ENCODE measurements at places on chromosomes 11 and 22. TPM values are rescaled to one million over a fixed set of nuclear protein-coding genes. Genes with fewer than 3 reads are reported as not detected.

DNA sequence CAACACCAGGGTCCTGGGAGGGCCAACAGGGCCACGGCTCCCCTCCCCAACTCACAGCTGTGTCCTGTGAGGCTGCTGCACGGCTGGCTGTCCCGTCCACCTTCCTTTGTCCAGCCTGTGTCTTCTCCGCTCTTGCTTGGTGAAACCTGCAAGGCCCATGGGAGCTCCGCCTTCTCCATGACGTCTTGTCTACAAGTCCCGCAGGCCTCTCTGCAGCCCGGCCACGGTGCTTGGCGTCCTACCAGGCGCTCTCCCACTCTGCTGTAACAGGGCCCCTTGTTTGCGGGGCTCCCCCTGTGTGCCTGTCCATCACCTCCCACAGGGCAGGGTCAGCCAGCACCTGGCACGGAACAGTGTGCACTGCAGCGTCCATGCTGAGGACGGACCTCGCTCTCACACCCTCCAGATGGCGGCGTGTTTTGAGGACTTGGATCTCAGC lies 866.8 kb downstream of the TBC1D22A start:
- DNase-seq = no peak

The OR8G1 gene
- total RNA-seq = not detected

DNA sequence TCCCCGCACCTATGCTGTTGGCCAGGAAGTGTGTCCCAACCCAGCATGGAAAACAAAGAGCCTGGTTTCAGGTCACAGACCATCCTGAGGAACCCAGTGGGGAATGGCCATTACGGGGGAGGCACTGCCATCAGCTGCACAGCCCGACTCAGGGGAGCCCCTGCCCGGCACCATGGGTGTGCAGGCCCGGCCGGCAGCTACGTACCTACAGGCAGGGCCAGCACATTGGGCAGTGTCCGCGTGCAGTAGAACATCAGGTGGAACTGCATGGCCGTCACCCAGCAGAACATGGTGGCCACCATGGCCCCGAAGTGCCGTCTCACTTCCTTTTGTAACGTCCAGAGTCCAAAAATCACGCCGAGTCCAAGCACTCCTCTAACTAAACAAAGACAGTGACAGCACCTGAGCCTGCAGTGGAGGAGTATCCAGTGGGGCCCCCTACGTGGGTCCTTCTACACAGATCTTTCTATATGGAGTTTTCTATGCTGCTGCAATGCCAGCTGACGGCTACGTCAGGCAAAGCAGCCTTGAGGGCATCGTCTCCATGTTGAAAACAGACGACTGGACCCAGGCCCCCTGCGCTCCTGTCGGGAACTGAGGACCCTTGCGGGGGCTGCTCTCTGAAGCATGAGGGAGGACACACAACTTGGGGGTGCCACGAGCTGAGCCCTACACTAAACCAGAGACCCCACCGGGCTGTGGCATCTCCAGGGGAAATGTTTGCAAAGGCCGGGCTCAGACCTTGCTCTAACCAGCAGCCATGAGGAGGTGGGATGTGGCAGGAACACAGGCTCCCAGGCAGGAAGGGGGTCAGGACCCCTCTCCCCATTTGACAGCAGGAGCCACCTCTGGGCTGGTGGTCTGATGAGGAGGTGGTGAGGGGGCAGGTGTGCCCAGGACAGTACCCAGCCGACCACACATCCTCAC lies 7.7 kb downstream of the ALG12 start:
- no peak for DNase-seq

The BDNF gene
- 11.9 TPM for total RNA-seq

DNA sequence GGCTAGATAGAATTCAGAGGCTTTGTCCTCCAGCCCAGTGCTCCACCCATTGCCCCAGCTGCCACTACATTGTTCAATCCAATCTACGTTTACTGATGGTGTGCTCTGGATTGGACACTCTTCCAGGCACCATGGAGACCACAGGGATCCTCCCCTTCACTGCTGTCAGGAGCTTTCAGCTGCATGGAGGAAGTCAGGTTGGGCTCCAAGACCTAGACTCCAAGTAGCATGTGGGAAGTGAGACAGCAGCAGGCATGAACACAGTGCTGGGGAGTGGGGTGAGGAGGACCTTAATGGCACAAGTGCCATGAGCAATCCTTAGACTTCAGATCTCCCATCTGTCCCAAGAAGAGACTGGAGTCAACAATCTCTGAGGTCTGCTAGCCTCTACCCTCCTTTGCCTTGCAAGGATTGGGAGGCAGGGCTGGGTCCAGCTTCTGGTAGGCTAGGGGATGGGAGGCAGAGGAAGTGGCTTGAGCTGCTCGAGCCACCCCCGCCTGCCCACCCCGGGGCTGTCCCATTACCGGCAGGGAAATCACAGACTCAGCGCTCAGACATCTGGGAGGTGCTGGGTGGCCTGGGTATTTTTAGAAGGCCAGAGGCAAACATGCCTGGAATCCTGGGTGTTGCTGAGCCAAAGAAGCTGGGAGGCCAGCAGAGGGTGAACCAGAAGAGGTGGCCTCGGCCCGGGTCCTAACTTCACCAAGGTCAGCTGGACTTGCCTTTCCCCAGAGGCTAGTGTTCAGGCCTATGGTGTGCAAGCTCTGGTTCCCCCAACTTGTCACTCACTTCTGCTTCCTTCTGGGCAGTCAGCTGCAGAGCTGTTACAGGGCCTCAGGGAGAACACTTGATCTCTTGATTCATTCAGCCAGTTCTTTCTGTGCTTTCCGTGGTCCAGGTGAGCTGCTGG lies 15.2 kb upstream of the FCHSD2 start:
- DNase-seq = peak; percentile 36

The GPR83 gene
- not detected for total RNA-seq

The SAA1 gene
- 0.69 TPM for total RNA-seq

DNA sequence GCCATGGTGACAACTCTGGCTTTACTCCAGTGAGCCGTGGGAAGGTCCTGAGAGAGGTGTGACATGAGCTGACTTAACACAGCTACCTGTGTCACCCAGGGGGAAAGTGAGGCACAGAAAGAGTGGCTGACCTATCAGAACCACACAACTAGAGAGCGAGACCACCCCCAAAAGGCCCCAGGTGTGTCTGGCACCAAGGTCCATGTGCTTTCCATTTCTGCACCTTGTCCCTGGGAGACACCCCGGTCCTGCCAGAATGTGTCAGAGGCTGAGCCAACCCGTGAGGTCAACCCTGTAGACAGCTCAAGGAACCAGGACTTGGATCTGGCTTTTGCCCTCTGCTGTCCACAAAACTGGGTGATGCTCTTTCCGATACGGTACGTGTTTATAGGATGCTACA lies 9.8 kb downstream of the MAFF start:
- no peak for DNase-seq

- no peak for DNase-seq
Observed at GRCh38 chr11:75591371-75591770, 29.3 kb downstream of the SERPINH1 start.

The GUCY1A2 gene
- total RNA-seq = 0.27 TPM

- DNase-seq = no peak
Observed at GRCh38 chr22:36940676-36941075, 27.2 kb downstream of the CSF2RB start.

DNA sequence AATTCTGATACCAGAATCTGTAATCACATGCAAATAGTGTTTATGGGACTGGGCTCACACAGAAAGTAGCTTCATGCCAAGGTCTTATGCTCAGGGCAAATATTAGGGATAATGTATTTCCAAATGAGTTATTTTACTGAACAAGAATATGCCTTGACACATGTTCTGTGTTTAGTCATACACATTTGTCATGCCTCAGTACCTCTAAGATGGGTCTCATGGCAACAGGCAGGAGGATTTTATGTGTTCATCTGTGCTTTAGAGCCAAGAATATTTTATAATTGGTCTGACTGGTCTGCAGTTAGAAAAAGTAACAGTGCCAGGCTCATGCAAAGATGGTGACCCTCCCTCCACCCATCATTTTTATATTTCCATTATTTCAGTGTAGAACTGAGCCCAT lies 49.1 kb downstream of the JAM3 start:
- DNase-seq = no peak

DNA sequence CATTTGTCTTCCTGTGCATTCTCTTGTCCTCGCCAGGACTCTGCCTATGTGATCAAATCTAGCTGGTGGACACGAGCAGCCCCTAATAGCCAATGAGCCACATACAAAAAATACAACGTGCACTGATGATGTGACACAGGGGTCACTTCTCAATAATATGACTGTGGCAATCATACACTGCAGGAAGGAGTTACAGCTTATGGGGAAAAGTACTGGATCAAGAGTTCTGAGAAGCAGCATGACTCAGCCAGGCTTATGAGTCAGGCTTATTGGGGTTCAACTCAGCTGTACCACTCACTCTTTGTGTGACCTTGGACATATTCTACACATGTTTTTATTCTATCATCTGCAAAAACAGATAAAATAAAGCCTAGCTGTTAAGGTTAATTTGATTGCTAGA lies 889.4 kb upstream of the TENM4 start:
- DNase-seq = peak; percentile 76

The MYRF gene
- total RNA-seq = 2.9 TPM

DNA sequence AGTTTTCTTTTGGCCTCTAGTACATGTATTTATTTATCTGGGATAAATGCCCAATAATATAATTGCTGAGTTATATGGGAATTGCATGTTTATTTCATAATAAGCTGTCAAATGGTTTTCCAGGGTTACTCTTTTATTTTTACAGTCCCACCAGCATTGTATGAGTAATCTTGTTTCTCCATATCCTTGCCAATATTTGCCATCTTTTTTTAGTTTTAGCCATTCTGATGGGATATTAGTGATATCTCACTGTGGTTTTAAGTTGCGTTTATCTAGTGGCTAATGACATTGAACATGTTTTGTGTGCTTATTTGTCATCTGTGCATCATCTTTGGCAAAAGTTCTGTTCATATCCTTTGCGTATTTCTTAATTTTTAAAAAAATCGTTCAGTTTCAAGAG lies 372.8 kb upstream of the CCDC179 start:
- DNase-seq = no peak

- no peak for DNase-seq
Observed at GRCh38 chr11:117859061-117859460, 17.4 kb downstream of the FXYD6 start.

DNA sequence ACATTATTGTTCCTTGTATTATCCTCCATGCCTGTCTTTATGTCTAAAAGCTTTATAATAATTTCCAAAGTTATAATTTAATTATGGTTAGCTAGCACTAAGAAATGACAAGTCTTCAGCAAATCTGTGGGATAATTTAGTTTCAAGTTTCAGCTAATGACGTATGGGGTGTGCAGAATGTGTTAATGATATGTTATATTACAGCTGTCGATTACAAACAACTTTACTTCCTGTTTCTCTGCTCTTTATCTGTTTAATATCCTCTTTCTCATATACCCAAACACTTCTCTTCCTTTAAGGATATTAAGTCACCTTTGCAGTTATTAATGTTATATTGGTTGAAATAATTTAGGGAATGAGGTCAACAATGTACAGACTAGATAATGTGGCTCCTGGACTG lies 161.8 kb downstream of the CASP12 start:
- DNase-seq = no peak

The TEX54 gene
- 0.66 TPM for total RNA-seq

GRCh38 chr11:34382532-34383276 lies 24.9 kb upstream of the ABTB2 start:
- DNase-seq = no peak

- no peak for DNase-seq
Observed at GRCh38 chr11:18329196-18329870, 7.0 kb downstream of the GTF2H1 start.

The MPEG1 gene
- not detected for total RNA-seq

GRCh38 chr22:50243685-50244419 lies 971 bp downstream of the TUBGCP6 start:
- DNase-seq = no peak

Measured in HT1080 (cell line).